ENCODE measurements at places on chromosomes 13 and 19. TPM values are rescaled to one million over a fixed set of nuclear protein-coding genes. Genes with fewer than 3 reads are reported as not detected.
A peak's percentile ranks its signal among the peaks of the same experiment; 100 is the strongest.

LHFPL6 gene
- 4.9 TPM for total RNA-seq

KLK14 gene
- not detected for total RNA-seq

SMIM44 gene
- not detected for total RNA-seq

RGL3 gene
- total RNA-seq, result 26.6 TPM

KLK4 gene
- not detected for total RNA-seq

CLC gene
- not detected for total RNA-seq

CD22 gene
- total RNA-seq, result 0.68 TPM

SMAD9 gene
- total RNA-seq, result 1.5 TPM

- DNase-seq, result no peak
Observed at GRCh38 chr13:42834946-42835345, 53.6 kb downstream of the FAM216B start.

DNA sequence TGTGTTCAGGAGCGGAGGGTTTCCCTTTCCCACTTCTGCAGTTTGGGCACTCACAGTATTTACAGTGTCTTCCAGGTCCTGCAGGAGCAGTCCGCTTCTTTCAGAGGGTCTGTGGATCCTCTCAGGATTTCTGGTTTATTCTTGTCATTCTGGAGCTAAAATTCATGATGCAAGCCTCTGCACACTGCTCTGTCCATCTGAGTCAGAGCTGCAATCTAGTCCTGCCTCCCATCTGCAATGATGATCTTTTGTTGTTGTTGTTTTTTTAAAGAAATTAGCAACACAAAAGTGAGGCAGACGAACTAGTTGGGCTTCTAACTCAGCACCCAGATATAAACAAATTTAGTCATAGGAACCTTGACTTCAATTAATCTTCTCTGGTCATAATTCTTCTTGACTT is 86.5 kb downstream of the DLEU7 start:
- DNase-seq, result no peak

- DNase-seq, result no peak
Observed at GRCh38 chr13:109667807-109668291, 118.5 kb downstream of the IRS2 start.

DNA sequence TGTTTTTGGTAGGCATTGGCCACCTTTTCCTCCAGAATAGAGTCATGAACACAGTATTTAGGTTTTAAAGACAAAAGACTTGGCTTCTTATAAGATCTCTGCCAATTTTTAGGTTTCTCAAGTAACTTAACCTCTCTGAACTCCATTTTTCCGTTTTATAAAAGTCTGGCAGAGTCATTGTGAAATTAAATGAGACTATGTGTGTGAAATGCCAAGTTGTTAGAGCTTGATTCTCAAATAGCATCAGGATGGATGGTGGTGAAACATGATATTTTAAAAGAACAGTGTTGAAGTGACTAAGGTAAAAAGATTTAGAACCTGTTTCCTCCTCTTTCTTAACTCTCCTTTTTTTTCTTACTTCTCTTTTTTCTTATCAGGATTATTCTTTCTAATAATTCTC is 617.7 kb upstream of the SLITRK1 start:
- no peak for DNase-seq

DNA sequence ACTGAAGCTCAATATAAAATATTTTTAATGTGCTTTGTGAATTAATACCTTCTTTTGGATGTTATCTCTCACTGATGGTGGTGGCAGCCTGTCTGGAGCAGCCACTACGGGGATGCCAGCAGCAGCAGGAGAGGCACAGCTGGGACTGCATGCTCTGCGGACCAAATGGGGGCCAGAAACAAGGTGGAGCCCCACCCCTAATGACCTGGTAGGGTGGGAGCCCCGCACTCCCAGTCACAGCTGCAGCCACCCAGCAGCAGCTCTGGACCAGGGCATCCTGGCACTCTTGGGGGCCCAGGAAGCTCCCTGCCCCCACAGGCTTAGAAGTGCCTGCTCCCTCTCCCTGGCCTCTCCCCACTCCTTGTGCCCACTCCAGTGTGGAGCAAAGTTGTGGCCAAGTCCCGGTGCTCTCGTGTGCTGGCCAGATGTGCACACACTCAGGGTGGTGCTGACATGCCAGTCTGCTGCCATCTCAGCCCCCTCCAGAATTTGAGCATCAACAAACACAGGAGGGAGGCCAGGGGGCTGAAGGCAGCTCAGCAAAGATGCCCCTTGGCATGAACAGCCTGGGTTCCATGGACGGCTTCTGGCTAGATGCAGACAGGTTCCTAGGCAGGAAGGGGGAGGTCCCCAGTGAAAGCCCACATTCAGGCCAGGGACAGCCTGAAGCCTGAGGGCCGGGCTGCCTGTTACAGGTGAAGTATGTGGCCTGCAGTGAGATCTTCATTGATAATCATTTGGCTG is 696.7 kb upstream of the SLITRK5 start:
- DNase-seq, result no peak

- no peak for DNase-seq
Observed at GRCh38 chr19:294946-295686, 3.9 kb upstream of the PLPP2 start.

GRCh38 chr19:38740257-38740592 is 4.0 kb downstream of the CAPN12 start:
- no peak for DNase-seq

DNA sequence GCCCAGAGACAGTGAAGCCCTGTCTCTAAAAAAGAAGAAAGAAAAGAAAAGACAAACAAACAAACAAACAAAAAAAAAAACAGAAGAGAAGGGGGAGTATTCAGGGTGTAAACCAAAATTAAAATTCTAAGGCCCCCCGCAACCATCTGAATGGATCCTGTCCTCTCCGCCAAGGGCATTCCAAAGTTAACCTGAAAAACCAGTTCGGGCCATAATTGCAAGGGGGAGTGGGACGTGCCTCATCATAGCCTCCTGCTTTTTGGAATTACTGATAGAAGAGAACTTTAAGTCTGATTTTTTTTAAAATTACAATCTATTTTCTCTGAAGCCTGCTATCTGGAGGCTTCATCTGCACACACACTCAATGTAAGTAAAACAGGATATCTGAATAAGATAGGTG is 5.7 kb upstream of the IFNL2 start:
- DNase-seq, result no peak

DNA sequence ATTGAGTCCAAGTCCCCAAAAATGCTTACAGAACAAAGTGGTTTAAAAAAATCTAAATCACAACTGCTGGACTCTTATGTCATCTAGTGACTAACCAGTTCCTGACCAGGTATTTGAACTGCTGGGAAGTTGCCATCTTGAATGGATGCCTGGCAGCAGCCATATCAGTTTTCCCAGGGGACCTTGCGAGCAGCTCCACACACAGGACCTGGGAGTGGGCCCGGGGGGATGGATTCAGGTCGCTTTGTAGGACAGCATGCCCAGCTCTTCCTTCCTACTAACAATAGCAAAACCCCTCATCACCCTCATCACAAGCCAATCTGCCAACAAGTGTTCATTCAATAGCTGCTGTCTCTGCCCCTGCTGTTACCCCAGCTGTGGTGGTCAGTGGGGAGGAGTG is 65.3 kb downstream of the KCTD15 start:
- no peak for DNase-seq

GRCh38 chr19:39126312-39127187 is 964 bp downstream of the PAK4 start:
- DNase-seq, result peak; percentile 83

DNA sequence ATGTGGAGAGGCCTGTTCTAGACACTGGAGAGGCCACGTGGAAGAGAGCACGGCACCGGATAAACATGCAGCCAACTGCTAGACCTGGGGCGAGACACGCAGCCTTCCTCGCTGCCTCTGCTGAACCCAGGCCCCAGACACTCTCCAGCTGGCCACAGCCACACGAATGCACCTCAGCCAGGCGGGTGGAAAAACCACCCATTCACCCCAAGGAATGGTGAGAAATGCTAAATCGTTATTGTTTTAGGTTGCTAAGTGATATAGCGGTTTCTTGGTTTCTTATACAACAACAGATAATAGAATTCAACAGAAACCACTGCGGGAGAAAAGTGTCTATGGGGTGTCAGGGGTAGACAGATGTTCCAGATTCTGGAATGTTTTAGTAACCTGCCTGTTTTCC is 52.5 kb downstream of the STK24 start:
- no peak for DNase-seq

GRCh38 chr19:55599842-55600661 is at the start of gene ZNF524:
Gene ZNF524, plus strand, starts transcription at chr19:55600288. Its CDS starts 1,825 bp downstream, at chr19:55602113.
- DNase-seq, result peak; percentile 90

GRCh38 chr13:83449668-83450395 is 432.4 kb downstream of the SLITRK1 start:
- no peak for DNase-seq

GRCh38 chr19:33368074-33368864 is 5.2 kb upstream of the CEBPG start:
- DNase-seq, result no peak

Data from right lobe of liver (tissue), 6 donors.